Activated CD4-positive, CD25-positive, alpha-beta regulatory T cell treated with anti-CD3 and anti-CD28 coated beads, Interleukin-2, amount 50 U/mL, for 24 hours (primary cell): ENCODE measurements at places on chromosomes 1 and 21.

DNA sequence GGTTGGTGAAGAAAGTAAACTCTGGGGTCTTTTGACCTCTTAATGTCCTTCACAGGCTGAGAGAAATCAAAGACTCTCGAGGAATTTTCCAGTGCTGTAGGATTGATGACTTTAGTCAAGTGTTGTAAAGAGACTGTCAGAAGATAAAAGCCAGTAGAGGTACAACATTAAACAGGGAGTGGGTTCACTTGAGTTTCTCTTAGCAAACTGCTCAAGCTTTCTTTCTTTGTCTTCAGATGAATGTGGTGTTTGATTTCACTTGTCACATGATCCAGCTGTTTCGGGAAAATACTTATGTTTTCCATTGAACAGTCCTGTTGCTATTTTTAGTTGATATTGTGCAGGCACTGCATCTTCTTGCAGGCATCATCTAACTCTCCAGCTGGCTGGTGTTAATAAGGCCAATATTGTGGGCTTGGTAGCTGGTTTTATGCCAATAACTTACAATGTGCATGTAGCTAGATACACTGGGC lies 45.6 kb downstream of the XCL2 start:
- ATAC-seq: no peak

DNA sequence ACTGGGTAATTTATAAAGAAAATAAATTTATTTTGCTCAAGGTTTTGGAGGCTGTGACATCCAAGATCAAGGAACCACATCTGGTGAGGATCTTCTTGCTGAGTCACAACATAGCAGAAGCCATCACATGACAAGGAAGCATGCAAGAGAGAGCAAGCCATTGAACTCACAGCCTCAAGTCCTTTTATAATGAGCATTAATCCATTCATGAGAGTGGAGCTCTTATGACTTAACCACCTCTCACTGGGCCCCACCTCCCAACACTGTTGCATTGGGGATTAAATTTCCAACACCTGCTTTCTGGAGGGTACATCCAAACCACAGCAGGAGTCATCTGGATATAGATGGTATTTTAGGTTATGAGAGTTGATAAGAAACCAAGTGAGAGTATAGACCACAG lies 20.6 kb upstream of the EGLN1 start:
- ATAC-seq: no peak

GRCh38 chr1:58577654-58578030 lies 590 bp upstream of the TACSTD2 start:
- ATAC-seq: no peak

- ATAC-seq: no peak
Measured at GRCh38 chr1:67741736-67742135, 56.7 kb downstream of the GADD45A start.

GRCh38 chr1:94729267-94729666 lies 90.9 kb upstream of the SLC44A3 start:
- no peak for ATAC-seq

- ATAC-seq: no peak
Measured at GRCh38 chr21:32015461-32016139, 142.8 kb downstream of the HUNK start.

GRCh38 chr21:41746744-41747006 lies 20.2 kb downstream of the RIPK4 start:
- ATAC-seq: no peak
